NCI-H510A treated with DMSO at 0.1 percent for 48 hours (cell line): ENCODE measurements at places on chromosomes 4 and X.

DNA sequence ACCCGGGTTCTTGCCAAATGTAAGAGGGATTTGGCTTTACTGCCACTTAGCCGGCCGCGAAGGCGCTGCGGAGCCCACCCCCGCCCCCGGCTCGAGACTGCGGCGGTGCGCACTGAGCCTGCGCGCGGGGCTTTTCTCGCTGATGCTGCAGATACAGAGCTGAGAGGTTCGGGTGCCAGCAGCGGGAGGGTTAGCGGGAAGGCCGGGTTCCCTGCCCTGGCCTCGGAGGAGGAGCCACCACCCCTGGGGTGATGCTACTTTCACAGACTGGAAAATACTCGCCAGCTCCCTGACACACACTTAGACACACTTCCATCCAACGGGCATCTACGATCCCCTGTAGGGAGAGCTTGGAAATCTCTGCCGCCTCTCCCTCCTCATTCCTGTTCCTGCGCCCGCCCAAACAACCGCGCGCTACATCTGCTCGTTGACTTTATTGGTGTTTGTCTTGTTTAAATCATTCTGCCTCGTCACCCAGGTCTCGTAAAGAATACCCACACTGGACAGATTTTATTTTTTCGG lies 2.1 kb upstream of the PCDH7 start:
- peak; percentile 4 for DNase-seq

- DNase-seq = no peak
These were observed 93.6 kb downstream of the DCTD start for GRCh38 chr4:182823576-182823975.

GRCh38 chr4:67082746-67083145 lies 462.6 kb downstream of the CENPC start:
- no peak for DNase-seq

DNA sequence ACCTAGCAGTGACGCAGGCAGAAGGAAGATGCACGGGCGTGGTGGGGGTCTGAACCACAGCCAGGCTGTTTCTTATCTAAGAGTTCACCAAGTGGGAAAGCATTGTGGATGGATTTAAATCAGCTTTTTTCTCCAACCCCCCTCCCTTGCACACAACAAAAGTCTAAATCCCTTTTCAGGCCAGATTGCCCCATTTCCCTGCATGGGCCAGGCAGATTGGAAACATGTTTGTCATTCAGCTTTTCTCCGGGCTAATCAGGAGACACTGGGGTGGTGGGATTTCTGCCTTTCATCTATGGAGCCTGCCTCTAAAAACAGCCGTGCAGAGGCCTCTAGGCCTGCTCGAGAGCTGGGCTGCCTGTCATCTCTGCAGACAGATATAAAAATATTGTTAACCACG lies 166.3 kb upstream of the LEF1 start:
- no peak for DNase-seq

DNA sequence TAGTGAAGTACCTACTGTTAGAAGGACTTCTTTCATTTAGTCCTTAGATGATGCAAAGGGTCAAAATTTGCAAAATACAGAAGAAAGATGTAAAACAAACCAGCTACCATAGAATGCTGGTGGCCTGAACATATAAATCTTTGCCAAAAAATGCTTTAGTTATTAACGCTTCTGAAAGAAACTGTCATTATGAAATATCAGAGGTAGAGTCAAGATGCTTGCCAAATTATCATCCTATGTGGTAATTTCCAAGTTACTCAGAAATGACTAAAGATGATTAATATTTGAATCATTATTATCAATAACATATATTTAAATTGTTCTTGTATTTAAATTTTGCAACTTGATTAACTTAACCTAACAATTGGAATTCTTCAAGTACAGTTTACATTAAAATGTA lies 588.4 kb upstream of the FAM241A start:
- DNase-seq = no peak

DNA sequence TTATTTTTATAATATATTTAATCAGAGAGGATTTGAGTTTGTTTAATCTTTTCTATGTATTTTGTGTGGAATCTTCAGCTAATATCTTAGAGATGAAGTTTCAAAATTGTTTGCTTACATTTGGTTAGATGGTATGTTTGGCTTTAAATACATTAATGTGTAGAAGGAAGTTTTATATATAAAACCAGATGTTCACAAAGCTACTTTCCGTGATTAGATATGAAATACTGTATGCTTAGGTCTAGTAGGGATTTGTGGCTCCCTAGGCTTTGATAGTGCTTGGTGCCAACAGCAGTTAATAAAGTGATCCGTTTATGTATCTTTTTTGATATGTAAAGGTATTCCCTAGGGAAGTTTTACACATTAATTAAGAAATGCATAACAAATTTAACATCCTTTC lies 223.0 kb downstream of the ARHGAP10 start:
- DNase-seq = no peak

DNA sequence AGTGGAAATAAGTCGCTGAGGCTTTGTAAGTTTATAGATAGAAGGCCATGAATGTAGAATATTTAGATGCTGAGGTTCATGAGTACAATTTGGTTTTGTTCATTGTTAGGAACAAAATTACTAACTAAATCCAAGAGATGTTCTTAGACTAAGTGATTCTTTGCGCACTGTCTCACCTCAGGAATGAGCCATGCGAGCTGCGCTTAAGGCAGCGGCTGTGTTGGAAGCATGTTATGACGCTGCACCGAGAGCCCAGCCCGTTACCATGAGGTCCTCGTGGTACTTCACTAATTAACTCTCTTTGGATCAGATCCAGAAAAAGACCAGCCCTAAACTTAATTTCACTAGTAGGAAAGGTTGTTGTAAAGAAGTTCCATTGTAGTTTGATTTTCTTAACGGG lies 166.2 kb downstream of the RAPGEF2 start:
- DNase-seq = no peak

GRCh38 chr4:63583007-63583406 lies 826.2 kb downstream of the TECRL start:
- DNase-seq = no peak

DNA sequence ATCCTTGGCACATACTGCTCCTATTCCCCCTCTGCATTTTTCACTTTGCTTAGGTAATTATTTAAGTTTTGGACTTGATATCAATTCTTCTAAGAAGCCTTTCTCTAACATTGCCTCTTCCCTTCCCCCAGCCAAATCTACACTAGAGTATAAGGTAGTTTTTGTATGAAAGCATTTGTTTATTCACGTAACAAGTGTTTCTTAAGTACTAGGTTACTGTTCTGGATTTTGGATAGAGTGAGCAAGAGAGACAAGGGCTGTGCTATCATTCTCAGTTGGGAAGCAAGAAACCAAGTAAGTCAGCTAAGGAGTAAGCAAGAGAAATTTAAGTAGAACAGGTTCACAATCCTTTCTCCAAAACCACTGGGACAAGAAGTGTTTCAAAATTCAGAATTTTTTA lies 55.9 kb upstream of the HHIP start:
- DNase-seq = no peak

DNA sequence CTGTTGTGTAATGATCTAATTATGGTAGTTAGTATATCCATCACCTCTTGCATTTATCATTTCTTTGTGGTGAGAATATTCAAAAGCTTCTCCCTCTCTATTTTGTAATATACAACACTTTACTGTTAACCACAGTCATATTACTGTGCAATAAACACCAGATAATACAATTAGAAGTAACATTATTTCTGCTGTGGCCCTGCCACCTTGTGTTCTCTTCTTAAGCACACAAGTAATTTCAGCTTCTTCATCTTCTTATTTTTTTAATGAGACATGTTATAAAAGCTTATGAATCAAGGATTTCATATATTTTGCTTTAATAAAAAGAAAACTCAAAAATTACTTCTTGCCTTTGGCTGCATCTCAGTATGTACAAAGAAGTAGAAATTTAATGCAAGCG lies 675.2 kb upstream of the INTU start:
- no peak for DNase-seq

DNA sequence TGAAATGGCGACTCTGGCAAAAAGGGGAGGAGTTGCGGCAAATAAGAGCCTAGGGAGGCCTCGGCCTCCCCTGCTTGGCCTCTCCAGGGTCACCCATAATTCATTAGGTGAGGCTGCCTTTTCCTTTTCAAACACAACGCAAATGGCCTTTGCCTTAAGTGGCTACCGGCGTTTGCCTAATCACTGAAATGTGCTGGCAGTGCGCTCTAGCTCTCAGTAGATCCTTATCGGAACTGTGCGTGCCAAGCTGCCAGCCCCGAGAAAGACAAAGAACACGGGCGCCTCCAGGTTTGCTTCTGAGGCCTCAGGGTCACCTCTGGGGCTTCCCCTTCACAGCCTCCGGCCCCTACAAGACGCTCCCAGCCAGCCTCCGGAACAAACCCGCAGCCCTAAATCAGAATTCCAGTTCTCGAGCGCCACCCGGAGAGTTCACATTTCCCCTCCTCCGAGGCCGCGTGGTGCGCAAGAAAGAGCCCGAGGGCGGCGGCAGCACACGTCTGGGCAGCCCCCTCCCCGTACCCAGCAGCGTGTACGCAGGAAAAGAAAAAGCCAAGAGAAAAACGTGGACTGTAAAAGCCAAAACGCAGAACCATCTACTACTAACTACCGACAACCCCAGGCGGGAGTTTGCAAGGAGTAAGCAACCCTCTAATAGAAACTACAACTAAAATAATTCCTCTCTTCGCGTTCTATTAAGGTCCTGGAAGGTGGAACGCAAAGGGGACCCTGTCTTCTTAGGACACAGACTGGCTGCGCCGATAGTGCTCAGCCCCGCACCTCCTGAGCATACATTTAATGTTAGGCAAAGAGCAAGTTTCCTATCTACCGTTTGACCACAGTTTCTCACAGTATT lies 76.5 kb upstream of the BCOR start:
- peak; percentile 65 for DNase-seq

DNA sequence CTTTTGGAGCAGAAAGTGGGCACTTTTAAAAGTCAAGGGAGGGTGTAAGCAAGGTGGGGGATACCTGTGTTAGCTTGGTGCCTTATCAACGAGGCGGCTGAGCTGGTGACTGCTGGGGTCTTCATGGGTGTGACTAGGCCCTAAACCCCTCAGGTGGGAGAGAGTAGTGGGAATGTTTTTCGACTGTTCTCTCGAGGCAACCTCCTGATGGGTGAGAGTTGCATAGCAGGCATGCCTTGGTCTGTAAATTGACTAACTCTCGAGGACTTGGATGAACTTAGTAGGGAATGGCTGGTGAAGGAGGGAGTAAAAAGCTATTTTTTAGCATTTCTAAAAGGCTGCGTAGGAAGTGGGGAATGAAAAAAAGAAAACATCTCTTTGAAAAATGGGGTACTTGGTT lies 80.0 kb downstream of the ARHGAP10 start:
- no peak for DNase-seq

GRCh38 chr4:112318239-112319142 lies 21.3 kb downstream of the ALPK1 start:
- DNase-seq = no peak

DNA sequence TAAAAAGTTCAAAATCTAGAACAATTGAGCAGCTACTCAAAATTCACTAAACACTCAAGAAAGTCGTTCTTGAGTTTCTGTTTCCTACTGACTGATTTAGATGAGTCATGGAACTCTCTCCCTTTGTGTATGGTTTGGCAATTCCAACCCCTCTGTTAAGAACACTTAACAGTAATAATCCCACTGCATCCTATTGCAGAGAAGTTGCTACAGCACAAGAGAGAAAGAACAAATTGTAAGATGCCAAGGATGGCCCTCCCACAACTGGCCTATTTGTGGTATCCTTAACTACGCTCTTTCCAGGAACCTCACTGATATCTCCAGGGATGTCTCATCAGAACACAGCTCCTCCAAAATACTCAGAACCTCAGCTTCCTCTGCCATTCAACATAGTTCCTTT lies 701.8 kb upstream of the TENM3 start:
- DNase-seq = no peak

- DNase-seq = no peak
These were observed 124.6 kb downstream of the NSUN7 start for GRCh38 chr4:40874331-40874730.

DNA sequence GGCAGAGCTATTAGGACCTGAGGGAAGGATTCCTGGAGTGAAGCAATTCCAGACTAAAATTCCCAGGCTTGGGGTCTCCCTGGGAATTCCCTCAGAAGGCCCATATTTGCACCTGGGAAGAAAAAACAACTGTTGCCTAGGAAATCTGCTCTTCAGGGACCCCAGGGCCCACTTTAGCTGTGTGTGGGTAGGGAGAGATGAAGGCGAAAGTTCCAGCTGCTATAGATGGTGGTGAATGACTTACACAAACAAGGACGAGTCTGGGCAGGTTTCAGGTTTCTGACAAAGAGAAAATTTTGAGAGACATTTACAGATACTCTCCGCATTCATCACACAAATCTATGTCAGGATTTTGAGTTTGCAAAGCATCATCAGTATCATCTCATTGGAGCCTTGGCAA lies 126.1 kb downstream of the GPC3 start:
- peak; percentile 76 for DNase-seq

GRCh38 chr4:13162886-13163285 lies 321.3 kb downstream of the RAB28 start:
- peak; percentile 27 for DNase-seq

GRCh38 chr4:16775411-16776154 lies 122.9 kb downstream of the LDB2 start:
- no peak for DNase-seq

GRCh38 chr4:38092701-38093100 lies 132.5 kb downstream of the PTTG2 start:
- no peak for DNase-seq

- DNase-seq = no peak
These were observed 515.7 kb downstream of the RPA4 start for GRCh38 chrX:97399400-97399799.

- no peak for DNase-seq
These were observed 60.1 kb upstream of the NPNT start for GRCh38 chr4:105835177-105835576.

DNA sequence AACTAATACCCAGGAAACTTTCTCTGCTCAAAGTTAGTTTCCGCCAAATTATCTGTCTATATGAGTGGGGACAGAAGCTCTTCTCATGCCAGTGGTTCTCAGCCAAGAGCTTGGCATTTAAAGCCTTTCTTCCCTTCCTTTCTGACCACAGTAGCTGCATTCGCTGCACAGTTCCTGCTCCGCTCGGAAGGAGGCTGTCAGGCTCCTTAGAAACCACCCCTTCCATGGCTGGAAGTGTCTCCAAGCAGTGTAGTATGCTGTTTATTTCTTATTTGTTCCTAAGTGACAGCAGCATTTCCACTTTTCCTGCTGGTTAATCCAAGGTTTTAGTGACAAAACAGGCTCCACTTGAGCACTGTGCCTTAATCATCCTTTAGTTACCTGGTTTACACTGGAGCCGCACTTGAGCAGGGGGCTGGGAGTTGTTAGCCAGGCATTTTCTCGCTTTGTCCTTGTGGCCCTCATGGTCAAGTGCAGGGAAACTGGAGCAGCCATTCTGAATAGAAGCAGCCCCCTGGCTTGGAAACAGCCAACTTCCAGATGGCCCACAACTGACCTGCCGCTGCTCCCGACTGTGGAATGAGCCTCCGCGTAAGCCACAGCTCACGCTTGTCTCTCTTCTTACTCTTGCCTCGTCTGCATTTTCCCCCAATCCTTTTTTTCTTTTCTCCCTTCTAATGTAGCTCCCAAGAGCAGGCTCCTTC lies 739.4 kb upstream of the TENM3 start:
- DNase-seq = peak; percentile 19
